Inflammatory macrophage treated with lipopolysaccharide for 1 hour (primary cell): ENCODE measurements at places on chromosomes 4 and X.
A peak's percentile ranks its signal among the peaks of the same experiment; 100 is the strongest.

GRCh38 chr4:174316954-174317353, 33.2 kb downstream of the CEP44 start:
- no peak for DNase-seq

GRCh38 chr4:187166886-187167512, 443.3 kb upstream of the FAT1 start:
- DNase-seq = no peak

- DNase-seq = no peak
Observed at GRCh38 chr4:3188118-3188517, 60.8 kb upstream of the MSANTD1 start.

DNA sequence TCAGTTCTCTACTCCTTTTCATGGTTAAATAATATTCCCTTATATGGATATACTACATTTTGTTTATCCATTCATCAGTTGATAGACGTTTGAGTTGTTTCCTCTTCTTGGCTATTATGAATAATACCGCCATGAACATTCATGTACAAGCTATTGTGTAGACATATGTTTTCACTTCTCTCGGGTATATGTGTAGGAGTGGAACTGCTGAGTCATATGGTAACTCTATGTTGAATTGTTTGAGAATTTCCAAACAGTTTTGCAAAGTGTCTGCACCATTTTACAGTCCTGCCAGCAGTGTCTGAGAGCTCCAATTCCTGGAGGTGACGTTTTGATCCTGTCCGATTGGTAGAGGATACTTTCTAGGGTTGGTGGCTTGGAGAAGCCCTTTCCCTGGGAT, 23.6 kb downstream of the PLAC1 start:
- peak; percentile 70 for DNase-seq

- no peak for DNase-seq
Observed at GRCh38 chr4:122712782-122713181, 19.7 kb upstream of the BBS12 start.

DNA sequence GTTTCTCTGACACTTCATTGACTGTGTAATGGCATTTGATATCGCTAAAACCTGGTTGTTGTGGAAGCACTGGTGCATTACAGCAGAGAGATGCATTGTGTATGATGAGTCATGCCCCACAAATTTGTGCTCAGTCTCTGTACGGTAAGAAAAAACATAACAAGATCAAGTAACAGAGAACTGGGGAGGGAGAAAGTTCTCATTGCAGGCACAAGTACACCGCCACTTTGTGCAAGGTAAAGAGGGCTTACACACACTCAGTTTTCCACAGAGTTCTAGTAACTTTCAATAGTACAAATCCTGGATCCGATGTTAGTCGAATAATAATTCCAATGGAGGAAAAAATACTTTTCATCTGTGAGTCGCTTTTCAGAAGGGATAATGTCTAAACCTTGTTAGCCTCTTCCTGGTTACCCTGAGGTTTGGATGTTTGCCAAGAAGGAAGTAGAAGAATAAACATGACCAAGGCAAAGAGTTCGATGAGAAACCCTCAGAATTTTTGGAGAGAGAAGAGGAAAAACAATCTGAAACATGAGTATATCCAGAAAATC, 512.5 kb upstream of the SLIT2 start:
- no peak for DNase-seq

DNA sequence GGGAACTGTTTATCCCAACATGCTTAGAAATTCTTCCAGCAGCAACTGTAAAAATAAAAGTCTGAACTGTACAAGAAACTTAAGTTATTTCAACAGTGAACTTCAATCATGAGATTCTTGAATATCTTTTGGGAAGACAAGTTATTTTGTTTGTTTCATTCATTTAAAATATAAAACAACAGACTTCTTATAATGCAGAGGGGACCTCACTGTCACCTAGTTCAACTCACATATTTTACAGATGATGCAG, 14.9 kb downstream of the FAM9C start:
- no peak for DNase-seq

GRCh38 chr4:118884716-118885115, 3.9 kb upstream of the SYNPO2 start:
- no peak for DNase-seq

DNA sequence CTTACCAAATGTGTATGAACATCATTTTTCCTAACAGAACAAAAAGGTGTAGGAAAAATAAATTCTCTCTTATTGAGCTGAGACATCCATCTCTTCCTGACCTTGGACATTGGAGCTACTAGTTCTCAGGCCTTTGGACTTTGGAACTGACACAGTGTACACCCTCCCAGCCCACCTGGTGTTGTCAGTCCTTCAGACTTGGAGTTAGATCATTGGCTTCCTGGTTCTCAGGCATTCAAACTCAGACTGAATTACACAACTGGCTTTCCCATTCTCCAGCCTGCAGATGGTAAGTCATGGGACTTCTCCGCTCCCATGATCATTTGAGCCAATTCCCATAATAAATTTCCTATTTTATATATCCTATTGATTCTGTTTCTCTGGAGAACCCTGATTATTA, 84.8 kb upstream of the EDNRA start:
- no peak for DNase-seq

- no peak for DNase-seq
Observed at GRCh38 chrX:76428243-76429130, 977 bp downstream of the MAGEE1 start.

GRCh38 chr4:82230306-82230705, 143.5 kb downstream of the HNRNPD start:
- DNase-seq = peak; percentile 94
